ENCODE measurements at places on chromosomes 5 and 9.
A peak's percentile ranks its signal among the peaks of the same experiment; 100 is the strongest.

- peak; percentile 8 for DNase-seq
Measured at GRCh38 chr5:145825751-145826180, 9.4 kb downstream of the PRELID2 start.

DNA sequence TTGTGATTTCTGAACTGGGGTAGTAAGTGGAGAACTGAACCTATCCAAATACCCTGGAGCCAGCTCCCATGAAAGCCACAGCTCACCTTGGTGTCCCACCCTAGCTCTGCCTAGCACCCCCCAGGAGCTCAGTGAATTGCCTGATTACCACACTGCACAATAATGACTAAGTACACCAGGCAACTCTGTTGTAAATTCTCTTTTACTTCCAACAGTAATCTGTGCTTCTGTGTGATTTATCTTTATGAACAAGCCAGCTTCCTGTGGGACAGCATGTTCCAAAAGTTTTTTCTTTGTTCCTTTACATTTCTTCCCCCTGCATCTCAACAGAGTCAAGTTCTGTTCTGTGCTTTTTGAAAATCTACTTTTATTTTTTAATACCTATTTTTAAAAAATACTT is 22.1 kb upstream of the GRPEL2 start:
- no peak for DNase-seq

DNA sequence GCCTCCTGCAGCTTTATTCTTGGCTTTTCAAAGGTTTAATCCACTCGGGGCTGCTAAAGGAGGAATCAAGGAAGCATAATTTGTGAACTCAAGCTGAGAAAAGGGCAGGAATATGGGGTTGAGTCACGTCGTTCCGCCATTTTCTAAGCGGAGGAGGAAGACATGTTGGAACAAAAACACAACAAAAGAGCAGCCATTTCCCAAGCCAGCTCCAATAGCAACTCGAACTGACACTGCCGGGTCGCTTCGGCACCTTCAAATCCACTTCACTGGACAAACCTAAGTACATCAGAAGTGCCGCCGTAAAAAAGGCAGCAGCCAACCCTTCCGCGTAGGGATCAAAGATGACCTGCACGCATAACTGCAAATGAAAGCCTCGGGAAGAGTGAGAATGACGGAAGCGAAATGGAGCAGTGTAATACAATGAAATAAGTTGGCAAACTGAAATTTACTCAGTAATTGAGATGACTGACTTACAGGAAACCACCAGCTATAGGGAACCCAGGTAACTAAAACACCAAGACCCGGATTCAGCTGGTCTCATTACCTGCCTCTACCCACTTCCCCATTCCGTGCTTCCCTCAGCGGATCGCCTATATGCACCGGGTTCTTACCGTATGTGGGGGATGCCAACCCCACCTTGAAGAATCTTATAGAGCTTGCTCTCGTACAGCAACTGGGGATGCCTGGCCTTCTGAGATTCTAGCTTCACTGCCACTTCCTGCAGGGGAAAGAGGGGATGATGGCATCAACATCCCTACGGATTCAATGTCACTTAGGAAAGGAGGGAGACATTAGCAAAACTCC is 1.6 kb downstream of the CSNK1A1 start:
- DNase-seq = peak; percentile 39

GRCh38 chr9:131642496-131643083 is 97.3 kb downstream of the PRRT1B start:
- no peak for DNase-seq

- no peak for DNase-seq
Measured at GRCh38 chr9:80493258-80493657, 921.5 kb downstream of the TLE4 start.

GRCh38 chr9:73167614-73168013 is 15.9 kb downstream of the ANXA1 start:
- no peak for DNase-seq

GRCh38 chr5:145407300-145408047 is 427.7 kb downstream of the PRELID2 start:
- DNase-seq = no peak

GRCh38 chr9:113715086-113715485 is 161.0 kb upstream of the ZNF618 start:
- DNase-seq = no peak

DNA sequence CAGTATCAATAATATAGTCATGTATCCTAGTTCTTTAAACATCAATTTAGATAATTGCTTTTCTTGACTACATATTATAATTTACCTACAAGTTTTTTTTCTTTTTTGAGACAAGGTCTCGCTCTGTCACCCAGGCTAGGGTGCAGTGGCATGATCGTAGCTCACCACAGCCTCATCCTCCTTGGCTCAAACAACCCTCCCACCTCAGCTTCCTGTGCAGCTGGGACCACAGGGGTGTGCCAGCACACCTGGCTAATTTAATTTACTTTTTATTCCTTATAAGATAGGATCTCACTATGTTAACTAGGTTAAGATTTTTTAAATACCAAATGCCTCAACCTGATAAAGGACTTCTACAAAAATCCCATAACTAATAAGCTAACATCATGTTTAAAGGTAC is 21.1 kb downstream of the UIMC1 start:
- peak; percentile 49 for DNase-seq

DNA sequence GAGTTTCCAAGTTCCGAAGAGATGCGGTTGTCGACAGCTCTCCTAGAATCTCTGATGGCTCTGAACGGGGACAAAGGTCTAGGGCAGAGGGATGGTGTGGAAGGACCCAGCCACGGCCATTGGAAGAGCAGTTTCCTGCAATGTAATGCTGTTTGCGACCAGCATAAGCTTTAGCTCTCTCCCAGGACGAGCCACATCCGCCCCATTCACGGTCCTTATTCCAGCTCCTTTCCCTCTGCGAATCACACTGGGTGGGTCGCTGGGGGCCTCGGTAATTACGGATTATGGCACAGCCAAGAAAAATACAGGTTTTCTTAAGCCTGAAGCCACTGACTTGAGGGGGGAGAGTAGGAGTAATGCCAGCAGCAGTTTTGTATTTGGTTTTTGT is 22.7 kb downstream of the ANXA2R start:
- DNase-seq = no peak

DNA sequence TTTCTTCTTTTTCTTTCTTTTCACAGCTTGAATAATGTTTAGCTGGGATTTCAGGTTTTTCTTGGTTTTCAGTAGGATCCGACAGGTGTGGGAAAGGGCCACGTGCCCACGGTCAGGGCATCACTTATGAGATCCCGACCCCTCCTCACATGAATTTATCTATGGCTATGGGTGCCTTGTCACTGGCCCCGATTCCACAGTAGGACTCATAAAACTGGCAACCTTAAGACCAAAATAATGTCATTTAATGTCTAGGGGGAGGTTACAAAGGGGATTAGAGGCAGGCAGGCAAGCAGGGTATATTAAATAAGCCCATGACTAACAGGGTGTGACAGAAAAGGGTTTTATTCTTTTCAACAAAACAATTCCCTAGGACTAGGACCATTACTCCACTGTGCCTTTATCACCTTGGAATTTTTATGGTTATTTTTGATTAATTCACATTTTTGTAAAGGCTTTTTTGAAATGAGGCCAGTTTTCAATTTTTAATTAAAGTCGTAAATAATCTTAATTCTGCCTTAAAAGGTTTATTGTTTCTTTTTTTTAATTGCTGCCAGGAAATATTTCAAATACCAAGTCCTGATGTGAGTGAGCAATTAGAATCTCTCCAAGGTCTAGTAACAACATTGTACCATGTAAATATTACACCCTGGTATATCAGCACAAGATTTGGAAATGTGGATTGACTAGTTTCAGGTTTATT is 370.4 kb downstream of the GLIS3 start:
- DNase-seq = no peak

- DNase-seq = no peak
Measured at GRCh38 chr5:6785161-6785860, 72.1 kb downstream of the TENT4A start.

GRCh38 chr9:134355561-134356279 is 29.5 kb downstream of the RXRA start:
- DNase-seq = no peak

DNA sequence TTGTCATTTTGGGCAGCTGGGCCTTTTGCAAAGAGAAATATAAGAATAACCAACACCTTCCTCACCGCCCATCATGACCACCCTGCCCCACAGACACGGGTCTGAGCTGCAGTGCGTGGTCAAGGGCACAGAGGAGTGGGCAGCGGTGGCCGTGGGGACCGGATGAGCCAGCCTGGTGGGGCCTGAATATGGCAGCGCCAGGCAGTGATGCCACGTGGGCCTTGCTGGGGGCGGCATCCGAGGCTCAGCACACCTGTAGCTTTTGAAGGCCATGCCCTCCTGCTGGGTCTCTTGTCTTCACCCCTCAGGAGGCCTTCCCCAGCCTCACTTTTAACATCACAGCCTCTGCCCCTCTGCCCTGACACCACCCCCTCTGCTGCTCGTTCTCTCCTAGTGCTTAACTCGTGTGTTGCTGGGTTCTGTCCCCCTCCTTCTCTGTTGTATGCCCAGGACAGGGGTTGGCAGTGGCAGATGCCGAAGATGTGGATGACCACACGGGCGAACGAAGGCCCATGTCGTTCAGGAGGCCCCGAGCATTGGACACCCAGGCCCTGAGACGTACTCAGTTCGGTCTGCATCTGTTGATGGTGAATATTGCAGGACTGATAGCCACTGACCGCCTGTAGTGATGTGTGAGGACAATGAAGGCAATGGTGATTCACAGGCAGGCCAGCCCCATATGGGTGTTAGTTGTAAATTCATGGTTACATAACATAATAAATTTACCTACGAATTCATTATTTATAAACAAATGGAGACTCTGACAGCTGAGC is 46.0 kb downstream of the AHRR start:
- DNase-seq = no peak

DNA sequence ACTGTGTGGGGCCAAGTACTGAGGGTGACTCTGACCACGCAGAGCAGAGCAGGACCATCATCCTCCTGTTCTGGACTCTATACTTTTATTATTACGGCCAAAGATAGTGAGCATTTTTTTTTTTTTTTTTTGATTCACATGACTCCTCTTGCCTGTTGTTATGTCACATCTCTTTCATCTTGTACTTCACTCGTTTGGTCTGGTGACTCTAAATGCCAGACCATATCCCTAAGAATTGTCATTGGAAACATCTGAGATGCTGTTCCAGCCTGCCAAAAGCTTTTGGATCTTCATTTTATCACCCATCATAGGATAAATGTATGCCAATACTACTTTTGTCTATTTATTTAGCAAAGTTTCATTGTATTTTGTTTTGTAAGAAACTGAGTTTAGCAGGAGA is 168.2 kb upstream of the RAI14 start:
- DNase-seq = no peak

Data from memory B cell (primary cell).